ENCODE measurements at places on chromosomes 5 and 9.

GRCh38 chr9:119365291-119366027 is 3.8 kb downstream of the BRINP1 start:
- peak; percentile 95 for DNase-seq

DNA sequence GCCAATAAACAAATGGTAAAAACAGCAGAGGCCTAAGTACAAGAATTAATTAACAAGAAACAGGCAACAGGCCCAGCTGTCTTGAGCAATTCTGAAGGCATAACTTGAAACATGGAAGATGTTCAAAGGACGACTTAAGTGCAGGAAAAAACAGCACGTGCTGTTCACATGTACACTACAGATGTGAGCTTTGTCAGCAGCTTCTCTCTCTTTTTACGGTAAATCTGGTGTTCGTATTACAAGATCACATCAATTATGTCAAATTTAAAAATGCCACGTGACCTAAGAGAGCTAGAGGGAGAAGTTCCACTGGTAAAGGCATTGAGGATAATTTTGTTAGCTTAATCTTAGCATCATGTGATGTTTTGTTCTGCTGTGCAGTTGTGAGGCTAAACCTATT is 281.1 kb downstream of the PSAT1 start:
- DNase-seq = no peak

- DNase-seq = no peak
Measured at GRCh38 chr9:101562966-101563365, 29.3 kb downstream of the RNF20 start.

DNA sequence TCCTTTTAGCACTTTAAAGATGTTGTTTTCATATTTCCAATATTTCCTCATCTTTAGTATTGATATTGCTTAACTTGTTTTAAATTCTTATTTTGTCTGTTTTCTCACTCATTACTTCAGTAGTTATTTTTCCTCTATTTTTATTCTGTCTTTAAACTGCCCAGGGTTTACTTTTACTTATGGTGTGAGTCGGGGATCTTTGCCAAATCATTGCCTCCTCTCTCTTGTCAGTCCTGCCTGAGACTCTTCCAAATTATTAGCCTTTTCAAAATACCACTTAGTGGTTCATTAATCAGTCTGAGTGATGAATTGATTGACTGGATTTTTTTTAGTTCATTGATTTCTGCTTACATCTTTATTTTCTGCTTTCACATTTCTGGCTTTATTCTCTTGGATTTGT is 72.9 kb downstream of the SH3GL2 start:
- no peak for DNase-seq

- DNase-seq = no peak
Measured at GRCh38 chr9:103798620-103799019, 295.5 kb upstream of the SMC2 start.

DNA sequence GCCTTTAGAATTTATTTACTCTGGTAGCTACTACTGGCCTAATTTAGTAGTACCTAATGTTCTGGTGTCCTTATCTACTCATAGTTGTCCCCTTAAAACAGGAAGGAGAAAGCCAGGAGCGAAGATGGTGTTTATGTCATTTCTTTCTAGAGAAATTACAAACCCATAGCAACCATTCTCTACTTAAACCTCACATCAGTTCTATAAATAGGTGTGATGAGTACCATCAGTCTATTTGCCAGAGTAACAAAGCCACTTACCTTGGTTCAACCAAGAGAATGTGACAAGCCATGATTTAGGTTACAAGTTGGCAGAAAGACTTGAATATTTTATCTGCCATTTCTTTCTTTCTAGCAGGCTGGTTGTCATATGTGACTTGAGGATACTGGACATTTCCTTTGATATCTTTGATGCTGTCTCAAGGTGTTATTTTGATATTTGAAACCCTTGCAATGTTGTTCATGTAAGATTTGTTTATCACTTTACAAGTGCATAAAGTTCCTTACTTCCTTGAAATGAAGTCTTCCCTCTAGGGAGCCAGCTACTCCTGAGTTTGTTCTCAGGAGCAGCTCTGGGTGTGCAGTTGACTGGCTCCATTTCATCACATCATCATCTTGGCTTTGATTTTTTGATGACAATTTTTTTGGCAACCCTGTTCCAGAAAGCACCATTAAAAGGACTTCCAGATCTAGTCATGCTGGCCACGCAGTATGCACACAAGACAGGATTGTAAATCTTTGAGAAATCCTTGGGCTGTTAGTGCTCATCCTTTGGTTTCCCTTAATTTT is 286.8 kb downstream of the ARHGAP26 start:
- no peak for DNase-seq

- peak; percentile 80 for DNase-seq
Measured at GRCh38 chr5:171207256-171207847, 101.7 kb upstream of the TLX3 start.

GRCh38 chr5:172683645-172684471 is 42.8 kb downstream of the NEURL1B start:
- DNase-seq = peak; percentile 65

- peak; percentile 84 for DNase-seq
Measured at GRCh38 chr5:129904102-129904666, at the start of gene CHSY3. Gene CHSY3, plus strand, starts transcription at chr5:129904465.

DNA sequence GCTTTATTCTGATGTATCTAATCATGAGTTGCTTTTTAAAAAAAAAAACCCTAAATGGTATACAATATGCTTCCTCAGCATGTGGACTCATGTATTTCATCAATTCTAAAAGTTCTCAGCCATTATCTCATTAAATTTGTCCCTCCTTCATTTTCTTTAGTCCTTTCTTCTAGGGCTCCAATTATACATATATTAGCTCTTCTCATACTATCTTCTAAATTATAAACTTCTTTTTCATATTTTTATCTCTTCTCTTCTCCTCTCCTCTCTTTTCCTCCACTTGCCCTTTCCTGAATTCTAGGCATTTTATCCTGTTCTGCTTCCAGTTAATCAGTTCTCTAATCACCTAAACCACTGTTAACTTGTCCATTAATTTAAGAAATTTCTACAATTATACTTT is 55.0 kb upstream of the IL33 start:
- DNase-seq = no peak

DNA sequence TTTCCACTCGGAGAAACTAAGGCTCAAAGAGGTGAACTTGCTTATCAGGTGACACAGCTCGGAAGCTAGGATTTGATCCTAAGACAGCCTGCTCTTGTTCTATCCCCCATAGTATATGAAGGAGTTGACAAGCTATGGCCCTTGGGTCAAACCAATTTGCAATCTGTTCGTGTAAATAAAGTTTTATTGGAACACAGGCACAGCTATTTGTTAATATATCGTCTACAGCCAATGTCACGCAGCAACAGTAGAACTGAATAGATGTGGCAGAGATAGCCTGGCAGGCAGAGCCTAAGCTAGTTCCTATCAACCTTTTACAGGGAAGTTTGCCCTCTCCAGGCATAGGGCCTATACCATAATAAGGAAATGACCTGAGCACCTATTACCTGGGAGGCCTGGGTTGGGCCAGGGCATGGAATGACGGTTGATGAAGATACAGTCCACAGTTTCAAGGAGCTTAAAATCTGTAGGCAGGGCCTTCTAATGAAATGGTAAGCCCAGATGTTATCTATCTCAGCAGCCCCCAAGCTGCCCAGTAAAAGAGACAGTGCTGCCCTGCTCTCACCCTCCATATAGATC is 179.0 kb downstream of the TTLL11 start:
- DNase-seq = no peak

DNA sequence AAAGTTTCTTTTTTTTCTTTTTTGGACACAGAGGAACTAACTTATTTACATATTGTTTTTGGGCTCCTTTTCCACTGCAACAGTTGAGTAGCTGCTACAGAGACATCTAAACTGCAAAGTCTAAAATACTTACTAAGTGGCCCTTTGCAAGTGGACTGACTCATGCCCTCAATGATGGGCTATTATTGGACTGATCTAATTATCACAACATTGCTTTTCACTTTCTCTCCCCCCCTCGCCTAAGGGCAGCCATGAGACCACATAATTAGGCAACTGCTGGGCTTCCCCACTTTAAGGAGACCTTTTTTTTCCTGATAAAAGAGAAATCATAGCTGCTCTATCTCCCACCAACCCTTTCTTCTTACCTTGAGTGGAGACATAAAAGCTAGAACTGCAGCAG is 47.0 kb downstream of the PLK2 start:
- no peak for DNase-seq

GRCh38 chr9:105069696-105070095 is 141.7 kb upstream of the ABCA1 start:
- no peak for DNase-seq

GRCh38 chr5:77851176-77852067 is 75.3 kb upstream of the TBCA start:
- peak; percentile 72 for DNase-seq

DNA sequence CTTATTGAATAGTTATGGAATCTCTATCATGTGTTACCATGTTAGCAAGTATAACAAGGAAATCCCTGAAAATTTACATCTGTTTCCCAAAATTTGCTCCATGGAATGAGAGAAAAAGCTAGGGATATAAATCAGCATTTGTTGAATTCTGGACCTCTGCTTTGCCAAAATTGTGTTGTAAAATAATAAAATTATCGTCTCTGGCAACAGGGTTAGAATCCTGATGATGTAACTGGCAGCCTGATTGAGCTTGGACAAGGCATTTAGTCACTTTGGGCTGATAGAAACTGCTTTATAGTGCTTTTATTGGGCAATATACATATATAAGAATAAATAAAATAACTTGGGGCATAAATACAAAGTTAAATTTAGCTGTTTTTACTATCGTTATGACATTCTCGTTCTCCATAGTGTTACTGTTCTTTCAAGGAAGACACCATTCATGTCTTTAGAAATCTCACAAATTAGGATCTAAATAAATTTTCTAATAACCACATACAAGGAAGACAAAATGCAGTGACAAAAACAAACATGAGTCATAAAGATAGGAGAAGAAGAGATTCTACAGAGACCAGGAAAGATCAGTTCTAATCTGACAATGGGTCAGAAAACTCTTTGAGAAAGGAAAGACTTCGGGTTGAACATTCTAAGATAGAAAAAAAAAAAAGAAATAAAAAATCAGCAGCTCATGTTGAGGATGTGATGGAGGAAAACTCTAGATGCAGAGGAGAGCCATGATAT is 145.0 kb upstream of the CDH10 start:
- DNase-seq = no peak

DNA sequence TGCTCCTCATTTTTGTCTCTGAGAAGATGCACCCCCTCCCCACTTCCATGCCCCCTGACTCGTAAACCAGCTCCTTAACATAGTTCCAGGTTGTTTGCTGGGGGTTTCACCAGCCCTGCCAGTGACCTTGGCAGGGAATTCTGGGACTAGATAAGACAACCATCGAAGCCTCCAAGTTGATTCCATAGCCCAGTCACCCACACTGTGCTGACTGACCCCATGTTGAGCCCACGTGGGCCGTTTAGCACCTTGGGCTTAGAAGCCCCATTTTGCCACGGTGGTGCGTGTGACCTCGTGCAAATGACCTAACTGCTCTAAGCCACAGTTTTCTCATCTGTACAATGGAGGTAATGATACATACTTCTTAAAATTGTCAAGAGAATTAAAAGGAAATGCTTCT is 24.6 kb downstream of the PSAT1 start:
- DNase-seq = no peak

GRCh38 chr9:38090170-38090569 is 21.1 kb upstream of the SHB start:
- DNase-seq = no peak

GRCh38 chr9:129267141-129267540 is 89.1 kb upstream of the IER5L start:
- no peak for DNase-seq

DNA sequence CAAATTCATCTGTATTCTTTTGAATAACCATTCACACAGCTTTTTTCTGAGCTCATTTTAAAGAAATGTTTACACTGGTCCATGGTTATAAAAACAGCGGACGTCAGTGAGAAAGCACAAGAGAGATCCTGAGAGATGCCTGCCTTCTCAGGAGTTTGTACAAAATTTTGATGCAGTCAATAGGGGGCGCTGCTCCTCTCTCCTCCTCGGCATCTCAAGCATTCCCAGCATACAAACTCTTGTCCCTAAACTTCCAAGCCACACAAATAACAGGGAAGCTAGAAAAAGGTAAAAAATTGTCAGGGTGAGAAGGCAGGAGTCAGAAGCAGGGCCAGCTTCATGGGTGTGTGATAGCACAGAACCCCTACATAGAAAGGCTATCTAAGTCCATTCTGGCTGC is 11.2 kb upstream of the CCDC152 start:
- DNase-seq = peak; percentile 86

GRCh38 chr5:113776832-113777525 is 263.5 kb downstream of the YTHDC2 start:
- no peak for DNase-seq

GRCh38 chr5:72921886-72922285 is 34.0 kb upstream of the FCHO2 start:
- DNase-seq = no peak

DNA sequence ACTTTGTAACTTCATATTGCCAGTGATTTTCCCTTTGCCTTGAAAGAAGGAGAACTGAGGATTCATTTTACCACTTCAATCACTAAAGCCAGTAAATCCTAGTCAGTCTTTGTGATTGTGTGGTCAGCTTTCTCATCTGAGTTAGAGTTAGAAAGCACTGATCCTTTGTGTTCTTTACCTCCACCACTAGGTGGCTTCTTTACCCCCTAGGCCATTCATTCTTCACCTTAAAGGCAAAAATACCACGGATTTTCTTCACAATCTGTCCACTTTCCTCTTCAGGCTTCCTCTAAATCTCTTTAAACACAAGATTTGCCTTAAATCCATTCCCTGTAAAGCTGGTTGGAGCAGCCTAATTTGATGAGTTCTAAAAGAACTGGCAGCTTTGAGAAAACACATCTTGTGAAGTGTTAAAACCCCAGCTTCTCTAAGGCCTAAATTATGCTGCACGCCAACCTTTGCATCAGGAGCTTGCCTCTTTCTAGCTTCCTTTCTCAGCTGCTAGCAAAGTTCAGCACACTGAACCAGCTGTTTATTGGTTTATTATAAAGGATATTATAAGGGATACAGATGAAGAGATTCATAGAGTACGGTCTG is 20.4 kb downstream of the BDP1 start:
- peak; percentile 71 for DNase-seq

DNA sequence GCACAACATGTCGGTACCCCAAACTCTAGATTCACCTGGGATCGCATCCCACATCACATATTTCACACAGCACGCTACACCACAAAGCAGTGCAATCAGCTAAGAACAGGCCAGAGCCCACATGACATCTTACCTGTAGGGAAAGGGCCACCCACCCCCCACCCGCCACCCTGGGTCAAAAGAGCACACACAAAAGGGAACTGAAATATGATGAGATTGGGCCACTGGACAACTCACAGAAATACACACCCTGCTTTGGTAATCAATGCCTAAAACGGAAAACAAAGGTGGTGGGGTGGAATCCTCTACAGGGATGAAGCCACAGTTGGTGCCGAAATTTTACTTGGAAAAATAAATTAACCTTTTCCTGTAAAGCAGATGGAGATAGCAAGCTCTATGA is 13.1 kb downstream of the RETREG1 start:
- no peak for DNase-seq

- DNase-seq = no peak
Measured at GRCh38 chr5:158431369-158432029, 572.6 kb upstream of the CLINT1 start.

GRCh38 chr5:133610489-133611356 is 1.6 kb downstream of the FSTL4 start:
- peak; percentile 91 for DNase-seq
